Osteoblast (primary cell): ENCODE measurements at places on chromosomes 12 and 14.

DNA sequence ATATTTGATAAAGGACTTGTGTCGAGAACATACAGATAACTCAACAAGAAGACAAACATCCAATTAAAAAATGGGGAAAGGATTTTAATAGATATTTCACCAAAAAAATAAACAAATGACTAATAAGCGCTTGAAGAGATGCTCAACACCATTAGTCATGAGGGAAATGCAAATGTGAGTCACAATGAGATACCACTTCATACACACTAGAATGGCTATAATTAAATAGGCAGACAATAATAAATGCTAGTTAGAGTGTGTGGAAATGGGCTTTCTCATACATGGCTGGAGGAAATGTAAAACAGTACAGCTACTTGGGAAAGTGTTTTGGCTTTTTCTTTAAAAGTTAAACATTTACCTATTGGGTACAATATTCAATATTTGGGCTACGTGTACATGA lies 34.8 kb downstream of the DLK1 start:
- no peak for DNase-seq

DNA sequence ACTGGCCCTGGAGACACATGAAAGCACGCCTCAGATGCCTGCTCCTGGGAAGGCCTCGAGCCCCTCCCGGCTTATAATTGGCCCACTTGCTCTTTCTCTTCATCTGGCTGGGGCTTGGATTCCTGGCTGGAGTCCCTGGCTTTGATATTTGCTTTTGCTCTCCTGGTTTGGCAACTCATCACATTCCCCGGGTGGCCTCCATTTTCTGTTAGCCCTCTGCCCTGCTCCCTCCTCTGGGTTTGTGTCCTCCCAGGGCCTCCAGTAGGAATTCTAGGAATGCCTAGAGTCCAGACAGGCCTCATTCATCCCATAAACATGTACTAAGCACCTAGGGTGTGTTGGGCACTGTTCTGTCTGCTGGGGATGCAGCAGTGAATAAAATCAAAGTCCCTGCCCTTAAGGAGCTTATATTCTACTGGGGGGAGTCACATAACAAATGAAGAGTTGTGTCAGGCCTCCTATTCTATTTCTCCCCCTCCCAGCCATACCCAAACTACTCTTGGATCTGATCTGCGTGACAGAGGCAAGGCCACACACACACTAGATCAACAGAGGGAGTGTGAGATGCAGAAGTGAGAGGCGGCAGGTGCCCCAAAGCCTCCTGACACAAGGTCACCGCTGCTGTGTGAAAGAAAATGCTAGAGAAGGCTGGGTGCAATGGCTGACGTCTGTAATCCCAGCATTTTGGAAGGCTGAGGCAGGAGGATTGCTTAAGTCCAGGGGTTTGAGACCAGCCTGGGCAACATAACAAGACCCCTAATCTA lies 21.3 kb upstream of the TSPAN9 start:
- peak; percentile 58 for DNase-seq

- peak; percentile 93 for DNase-seq
Measured at GRCh38 chr14:53151523-53152183, 1.5 kb downstream of the DDHD1 start.

DNA sequence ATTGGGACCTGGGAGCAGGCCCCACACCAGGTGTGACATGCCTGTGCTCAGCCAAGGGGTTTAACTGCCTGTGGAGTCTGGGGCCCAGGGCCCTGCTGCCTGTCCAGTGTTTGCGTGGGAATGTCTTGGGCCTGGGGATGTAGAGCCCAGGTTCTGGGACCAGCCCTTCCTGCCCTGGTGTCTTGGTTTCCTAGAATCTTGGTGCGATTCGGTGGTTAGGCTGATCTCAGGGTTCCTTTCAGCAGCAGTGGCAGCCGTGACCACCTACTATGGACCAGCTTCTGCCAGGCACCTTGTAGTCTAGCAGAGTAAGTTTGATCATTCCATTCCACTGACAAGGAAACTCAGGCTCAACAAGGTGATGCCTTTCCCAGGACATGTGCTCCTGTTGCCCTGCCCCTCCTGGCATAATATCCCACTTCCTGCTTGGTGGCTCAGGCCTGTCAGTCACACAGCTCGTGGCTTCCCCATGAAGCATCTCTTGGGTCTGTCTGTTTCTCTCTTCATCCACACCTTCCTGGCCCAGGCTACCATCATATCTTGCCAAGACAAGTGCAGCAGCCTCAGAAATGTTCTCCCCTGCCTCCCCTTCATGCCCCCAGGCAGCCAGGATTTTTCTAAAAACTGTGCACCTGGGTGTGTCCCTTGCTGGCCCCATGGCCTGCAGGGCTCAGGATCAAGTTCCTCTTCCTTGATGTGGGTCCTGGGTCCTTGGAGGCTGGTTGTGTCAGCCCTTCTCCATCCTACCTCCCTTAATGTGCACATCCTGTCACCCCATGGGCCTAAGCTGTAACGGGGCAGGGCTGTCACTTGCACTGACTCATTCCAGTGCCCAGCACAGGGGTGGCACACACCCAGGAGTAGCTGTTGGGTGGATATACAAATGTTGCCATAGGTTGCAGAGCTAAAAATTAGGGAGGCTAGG lies 101.6 kb downstream of the SLC25A47 start:
- DNase-seq, result no peak

DNA sequence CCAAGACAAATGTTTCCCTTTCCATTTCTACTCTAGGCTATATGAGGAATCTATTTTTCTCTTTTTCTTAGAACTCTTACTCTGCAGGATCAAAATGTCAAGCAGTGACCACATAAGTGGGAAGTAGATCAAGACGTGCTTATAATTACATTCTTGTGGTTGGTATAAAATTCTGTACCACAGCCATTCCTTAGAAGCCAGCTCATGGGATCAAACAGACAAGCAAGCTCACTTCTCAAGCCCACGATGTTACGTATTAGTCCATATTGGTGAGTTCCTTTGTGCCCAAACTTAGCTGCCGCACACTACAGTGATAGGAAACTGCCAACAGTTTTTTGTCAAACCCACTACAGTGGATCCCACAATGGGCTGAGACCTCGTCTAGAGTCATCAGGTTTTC lies 53.4 kb downstream of the IFNG start:
- peak; percentile 36 for DNase-seq

GRCh38 chr12:50187084-50187900 lies 20.1 kb upstream of the CERS5 start:
- DNase-seq, result peak; percentile 75

DNA sequence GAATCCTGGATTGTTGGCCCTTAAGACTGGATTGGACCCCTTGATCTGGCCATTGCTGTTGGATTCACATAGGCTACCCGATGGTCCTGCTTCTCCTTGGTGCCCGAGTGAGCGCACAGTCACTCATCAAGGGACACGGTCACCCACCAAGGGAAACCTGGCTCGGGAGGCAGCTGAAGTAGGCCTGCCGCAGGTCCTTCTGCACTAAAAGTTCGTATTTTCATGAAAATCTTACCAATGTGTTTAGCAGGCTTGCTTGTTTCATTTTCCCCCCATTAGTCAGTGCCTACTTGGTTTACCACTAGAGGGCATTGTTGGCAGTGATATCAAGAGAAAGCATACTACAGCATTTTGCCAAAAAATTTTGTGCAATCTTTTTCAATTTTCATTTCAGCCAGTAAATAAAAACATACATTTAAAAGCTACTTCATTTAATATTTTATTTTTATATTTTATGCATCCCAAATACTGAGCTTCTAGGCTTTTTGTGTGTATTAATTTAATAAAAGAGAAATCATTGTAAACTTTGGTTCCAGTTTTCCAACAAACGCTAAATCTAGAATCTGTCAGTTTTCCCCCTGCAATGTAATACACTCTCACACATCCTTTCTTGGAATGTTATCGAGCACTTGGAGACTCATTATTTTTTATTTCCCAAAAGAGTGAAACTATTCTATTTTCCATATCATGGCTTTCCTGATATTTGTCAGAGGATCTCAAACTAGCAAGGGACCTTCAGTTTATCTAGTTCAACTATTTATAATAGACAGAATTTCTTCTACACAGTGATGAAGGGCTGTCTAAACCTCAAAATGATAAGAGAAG lies 116.7 kb downstream of the LMNTD1 start:
- peak; percentile 65 for DNase-seq

GRCh38 chr12:100733817-100734593 lies 60.6 kb upstream of the ANO4 start:
- no peak for DNase-seq

- no peak for DNase-seq
Measured at GRCh38 chr12:116863275-116863767, 17.9 kb downstream of the HRK start.

GRCh38 chr12:28987538-28988324 lies 161.3 kb upstream of the FAR2 start:
- no peak for DNase-seq

DNA sequence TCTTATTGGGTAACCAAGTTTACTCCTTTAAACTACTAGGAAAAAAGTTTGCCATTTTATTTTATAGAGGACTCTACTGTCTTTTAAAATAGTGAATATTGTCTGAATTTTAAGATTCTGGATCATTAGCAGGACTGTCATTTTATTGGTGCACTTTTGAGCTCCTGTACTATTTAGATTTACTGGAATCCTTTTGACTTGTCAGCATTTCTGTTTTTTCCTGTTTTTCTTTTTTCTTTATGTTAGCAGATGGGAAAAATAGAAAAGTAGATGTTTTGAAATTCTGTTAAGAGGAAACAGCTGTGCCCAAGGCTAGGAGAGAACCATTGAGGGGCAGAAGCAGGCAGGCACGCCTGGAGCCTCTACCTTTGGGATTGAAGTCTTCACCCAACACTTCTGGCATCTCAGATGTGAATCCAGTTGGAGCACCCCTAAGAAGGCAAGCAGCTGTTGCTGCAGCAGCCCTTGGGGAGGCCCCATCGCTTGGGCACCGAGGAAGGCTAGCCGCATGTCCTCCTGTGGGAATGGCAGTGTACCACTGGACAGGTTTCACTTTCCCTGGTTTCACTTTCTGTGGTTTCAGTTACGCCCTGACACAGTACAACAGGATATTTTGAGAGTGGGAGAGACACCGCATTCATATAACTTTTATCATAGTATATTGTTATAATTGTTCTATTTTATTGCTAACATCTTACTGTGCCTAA lies 11.5 kb downstream of the RIMKLB start:
- DNase-seq, result no peak
